Neural crest cell (in vitro differentiated cells): ENCODE measurements at places on chromosomes 12 and 14.
A peak's percentile ranks its signal among the peaks of the same experiment; 100 is the strongest.

GRCh38 chr14:23632461-23633159, 3.6 kb upstream of the DHRS2 start:
- no peak for DNase-seq

- DNase-seq: no peak
Measured at GRCh38 chr14:51073731-51074130, 21.2 kb downstream of the TRIM9 start.

DNA sequence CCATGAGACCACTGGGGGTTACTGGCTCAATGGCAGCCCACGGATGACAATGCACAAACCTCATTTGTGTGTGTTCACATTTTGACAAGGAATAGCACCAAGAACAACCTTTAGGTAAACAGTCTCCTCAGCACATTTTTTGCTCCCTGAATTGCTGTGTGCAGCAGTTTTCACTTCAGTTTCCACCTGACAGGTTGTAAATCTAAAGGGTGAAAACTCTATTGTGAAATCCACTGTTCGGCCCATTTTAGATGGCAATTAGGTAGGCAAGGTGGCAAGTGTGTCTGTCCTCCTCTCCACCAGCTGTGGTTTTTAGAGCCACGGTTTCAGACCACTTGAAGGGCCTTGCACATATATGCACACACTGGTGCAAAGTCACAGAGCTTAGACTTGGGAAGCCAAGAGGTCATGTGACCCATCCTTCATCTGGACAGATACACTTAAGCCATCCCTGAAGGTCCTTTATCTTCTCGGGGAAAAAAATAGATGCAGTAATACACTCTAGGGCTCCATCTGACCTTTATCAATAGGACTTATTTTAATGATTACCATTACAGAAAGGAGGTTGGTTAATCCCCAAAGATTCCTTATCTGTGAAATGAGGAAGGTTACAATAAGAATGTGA, 23.2 kb downstream of the HAL start:
- no peak for DNase-seq

DNA sequence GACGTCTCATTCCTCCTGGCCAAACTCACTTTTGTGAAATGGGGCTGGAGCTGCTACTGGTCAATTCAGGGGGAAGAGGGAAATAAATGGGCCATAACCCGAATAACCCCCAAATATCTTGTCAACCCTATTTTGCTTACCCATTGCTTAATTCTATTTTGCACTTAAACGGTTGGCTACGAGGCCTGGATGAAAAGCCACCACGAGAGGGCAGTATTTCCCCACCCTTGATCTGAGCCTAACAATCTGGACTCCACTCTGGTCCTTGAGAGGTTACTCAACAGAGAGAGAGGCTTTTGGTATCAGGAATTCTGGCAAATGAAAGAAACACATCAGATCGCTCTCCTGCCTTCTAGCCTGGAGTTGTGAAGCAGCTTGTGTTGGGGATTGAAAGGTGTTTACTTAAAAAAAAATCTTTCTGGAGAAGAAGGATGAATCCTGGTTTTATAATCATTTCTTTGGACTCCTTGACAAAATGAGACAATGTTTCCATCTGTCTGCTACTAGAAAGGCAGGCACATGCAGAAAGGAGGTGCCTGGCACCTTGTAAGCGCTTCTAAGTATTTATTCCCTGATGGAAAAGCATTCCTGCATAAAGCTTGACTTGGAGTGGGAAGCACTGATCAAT, 22.4 kb upstream of the FBXO21 start:
- peak; percentile 78 for DNase-seq

DNA sequence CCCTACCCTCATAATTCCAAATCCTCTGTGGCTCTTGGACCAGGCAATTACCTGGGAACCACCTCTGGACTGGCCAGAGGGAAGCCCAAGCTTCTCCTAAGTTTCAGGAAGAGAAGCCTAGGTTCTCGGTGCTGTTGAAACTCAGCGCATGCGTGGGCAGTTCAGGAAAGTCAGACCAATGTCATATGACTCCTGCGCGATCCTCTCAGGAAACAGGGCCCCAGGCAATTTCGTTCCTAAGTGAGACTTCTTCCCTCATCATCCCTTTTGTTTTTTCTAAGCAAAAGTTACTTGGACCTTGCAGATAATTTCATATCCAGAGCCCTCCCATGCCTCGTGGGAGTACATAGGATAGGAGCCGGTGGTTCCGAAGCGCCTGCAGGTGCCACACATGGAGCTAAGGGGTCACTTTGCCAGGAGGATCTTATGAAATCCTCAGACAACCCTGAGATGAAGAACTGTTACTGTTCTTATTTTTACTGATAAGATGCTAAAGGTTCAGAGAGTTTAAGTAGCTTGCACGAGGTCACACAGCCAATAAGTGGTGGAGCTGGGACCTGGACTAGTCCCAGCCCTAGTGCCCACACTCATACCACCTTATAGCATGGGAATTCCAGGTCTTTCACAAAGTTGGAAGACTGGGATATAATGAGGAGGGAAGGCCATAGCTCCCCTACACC, 168.2 kb downstream of the ZFP36L1 start:
- no peak for DNase-seq
